ENCODE measurements at places on chromosomes 5 and 9. TPM values are rescaled to one million over a fixed set of nuclear protein-coding genes. Genes with fewer than 3 reads are reported as not detected.

DNA sequence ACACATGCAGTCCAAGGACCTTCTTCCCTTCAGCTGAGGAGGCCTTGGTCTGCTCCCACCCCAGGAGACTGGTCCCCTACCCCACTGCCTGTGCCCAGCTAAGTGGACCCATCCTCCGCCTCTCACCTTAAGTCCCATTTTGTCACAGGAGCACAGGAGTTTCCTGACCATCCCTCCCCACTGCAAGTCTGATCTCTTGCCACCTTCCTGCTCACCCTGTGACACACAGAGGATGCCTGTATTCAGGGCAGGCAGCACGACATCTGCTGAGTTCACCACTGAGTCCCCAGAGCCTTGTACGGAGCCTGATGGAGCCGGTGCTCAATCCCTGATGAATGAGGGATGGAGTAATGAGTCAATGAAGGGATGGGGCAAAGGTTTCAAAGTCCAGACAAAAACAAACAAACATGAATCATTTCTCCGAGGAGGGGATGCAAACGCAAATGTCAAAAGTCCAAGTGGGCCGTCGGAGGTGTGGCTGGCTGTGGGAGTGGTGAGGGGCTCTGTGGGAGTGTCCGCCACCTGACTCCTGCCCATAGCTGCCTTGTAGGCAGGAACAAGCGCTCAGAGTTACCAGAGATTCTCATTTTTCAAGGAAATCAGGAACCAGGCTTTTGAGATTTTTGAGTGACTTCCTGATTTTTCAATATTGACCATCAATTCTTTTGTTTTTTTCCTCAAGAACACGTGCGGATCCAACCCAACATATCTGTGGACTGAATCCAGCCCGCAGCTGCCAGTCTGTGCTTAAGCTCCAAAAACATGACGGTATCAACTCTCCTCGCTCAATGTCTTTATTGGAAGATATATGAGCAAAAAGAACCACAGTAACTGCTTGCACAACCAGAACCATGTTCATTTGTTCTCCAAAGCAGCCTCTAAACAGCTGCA, 4.4 kb downstream of the RAPGEF1 start:
- no peak for DNase-seq

GRCh38 chr5:66969963-66970362, 226.6 kb downstream of the CD180 start:
- DNase-seq, result no peak

- no peak for DNase-seq
Measured at GRCh38 chr9:107983762-107984161, 494.2 kb upstream of the KLF4 start.

- no peak for DNase-seq
Measured at GRCh38 chr9:37200433-37201005, 80.1 kb downstream of the ZCCHC7 start.

DNA sequence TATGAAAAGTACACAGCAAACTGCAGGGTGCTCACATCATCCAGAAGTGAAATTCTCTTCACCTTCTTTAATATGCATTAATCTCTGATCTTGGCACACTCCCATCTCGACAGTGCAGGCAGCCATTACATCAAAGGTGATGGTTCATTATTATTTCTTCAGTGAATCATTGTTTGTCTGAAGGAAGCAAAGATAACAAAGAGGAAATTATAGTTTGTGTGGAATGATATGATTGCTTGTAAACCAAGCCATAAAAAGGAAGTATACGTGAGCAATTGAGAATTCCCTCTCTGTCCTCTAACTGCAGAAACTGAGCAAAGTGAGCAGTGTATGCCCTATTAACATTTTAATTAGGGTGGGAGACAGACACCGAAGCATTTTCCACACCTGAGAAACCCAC, 171.6 kb upstream of the PPP1R2B start:
- DNase-seq, result no peak

- DNase-seq, result no peak
Measured at GRCh38 chr5:112329419-112330090, 89.5 kb downstream of the EPB41L4A start.

DNA sequence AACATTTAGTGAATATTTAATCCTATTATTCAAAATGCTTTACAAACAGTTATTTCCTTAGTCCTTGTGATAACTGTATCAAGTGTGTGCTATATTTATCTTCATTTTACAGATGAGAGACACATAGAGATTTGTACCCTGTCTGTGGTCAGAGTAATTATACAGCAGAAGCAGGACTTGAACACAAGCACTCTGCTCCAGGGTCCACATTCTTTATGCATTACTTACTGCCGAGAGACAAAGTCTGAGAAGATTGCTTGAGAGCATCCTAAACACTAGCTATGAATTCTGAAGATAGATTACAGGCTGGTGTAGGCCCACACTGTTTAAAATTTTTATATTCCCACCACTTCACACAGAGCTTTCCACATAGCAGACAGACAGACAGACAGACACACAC, 926.1 kb upstream of the DMAC1 start:
- no peak for DNase-seq

DNA sequence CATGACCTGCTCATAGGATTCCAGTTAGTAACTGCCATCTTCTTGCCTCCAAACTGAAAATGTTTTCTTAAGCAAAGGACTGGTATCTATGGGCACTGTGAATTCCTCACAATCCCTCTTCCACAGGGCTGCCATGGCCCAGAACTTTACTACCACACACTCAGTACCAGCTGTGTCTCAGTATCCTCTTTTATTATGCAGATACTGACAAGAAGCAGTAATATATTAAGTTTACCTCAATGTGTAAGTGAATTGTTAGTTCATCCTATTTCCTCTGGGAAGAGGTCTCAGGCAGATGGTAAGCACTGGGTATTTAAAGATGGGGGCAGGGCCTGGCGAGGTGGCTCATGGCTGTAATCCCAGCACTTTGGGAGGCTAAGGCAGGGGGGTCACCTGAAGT, 320.8 kb upstream of the RFX3 start:
- DNase-seq, result no peak

DNA sequence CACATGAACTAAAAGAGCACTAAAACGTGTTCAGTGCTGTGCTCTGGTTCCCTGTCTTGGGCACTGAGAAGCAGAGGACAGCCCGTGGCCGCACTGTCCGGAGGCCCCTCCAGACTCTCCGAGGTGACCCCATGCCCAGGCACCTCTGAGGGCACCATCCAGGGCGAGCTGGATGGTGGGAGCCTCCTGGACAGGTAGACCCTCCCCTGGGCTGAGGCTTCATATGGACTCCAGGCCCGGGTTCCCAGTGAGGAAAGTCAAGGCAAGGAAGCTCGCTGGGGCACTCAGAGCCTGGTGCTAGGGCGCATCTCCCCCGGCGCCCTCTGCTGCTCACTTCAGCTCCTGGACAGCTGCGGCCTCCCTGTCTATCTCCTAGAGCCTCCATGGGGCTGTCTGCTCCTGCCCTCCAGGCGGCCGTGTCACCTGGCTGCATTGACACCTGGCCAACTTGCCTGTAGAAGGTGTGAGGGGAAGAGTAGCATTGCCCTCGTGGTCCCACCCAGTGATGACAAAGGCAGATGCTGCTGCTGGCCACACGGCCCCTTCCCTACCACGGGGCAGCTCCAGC, 178.2 kb upstream of the IRX1 start:
- DNase-seq, result no peak

DNA sequence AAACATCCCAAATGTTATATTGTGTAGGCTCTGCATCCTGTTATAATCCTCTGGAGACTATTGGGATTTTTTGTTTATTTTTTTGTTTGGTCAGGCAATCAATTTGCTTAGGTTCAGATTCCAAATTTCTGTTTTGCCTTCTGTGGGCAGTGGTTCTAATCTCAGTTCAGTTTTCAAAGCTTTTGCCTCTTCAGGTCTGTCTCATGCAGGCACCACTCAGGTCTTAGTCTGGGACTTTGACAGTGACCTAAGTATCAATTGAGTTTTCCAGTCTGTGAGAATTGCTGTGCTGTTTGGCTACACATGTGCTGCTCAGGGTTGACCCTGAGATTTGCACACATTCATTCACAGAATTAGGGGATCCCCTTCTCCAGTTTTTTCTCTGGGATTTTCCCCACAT, 14.1 kb downstream of the SNX2 start:
- DNase-seq, result no peak

DNA sequence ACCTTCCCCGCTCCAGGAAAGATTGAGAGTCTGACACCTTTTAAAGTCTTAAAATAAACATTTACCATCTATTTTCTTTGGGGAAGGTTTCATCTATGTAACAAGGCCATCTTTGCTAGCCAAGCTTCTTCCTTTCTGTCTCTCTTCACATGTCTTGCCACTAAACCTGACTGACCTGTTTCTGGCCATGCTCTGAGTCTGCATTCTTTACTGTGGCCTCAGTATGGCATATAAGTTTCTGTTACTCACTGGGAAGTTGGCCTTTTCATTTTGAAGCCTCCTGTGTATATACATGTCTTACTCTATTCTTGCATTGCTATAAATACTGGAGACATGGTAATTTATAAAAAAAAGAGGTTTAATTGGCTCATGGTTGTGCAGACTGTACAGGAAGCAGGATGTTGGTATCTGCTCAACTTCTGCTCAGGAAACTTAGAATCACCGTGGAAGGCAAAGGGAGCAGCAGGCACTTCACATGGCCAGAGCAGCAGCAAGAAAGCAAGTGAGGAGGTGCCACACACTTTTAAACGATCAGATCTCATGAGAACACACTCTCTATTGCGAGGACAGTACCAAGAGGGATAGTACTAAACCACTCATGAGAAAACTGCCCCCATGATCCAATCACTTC, 48.1 kb downstream of the KCNV2 start:
- DNase-seq, result no peak

DNA sequence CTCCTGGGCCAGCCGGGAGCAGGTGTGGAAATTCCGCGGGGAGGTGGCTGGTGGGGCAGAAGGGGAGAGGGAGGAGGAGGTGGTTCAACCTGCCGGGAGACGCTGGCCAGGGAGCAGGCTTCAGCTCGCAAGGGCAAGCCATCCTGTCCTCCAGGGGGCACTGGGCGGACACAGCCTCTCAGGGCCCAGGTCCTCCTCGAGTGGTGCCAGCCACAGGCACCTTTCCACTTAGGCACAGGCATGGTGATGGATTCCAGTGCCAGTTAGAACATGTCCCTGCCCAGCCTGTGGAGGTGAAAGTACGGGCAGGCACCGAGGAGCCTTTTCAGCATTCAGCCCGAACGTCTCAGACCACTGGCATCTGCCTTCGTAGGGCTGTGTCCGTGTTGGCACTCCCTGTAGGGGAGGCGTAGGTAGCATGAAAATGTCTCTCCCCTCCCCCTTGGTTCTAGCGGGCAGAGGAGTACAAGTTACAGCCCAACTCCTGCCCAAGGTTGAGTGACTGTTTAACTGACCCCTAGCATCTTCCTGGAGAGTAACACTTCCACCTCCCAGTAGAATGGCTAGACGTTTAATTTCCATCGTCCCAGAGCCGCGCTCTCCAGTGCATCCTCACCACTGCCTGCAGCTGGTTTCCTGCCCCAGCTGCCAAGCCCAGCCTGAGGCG, 48.9 kb downstream of the DAB2IP start:
- DNase-seq, result no peak

GRCh38 chr5:36669015-36669651, 62.7 kb downstream of the SLC1A3 start:
- no peak for DNase-seq

GRCh38 chr9:91868732-91869391, 81.2 kb downstream of the ROR2 start:
- peak; percentile 68 for DNase-seq

GRCh38 chr9:126974594-126974993, 60.0 kb downstream of the RALGPS1 start:
- no peak for DNase-seq

- DNase-seq, result no peak
Measured at GRCh38 chr9:76516350-76516749, 57.4 kb downstream of the GCNT1 start.

RNF208 gene
- total RNA-seq, result 0.20 TPM

MUSK gene
- 1.1 TPM for total RNA-seq

S100Z gene
- total RNA-seq, result 0.30 TPM

FAM221B gene
- total RNA-seq, result not detected

CCNI2 gene
- total RNA-seq, result 0.30 TPM

GABRA1 gene
- total RNA-seq, result not detected

KCNN2 gene
- total RNA-seq, result 3.5 TPM

PCDHGA5 gene
- 3.6 TPM for total RNA-seq

PCDHA9 gene
- 0.30 TPM for total RNA-seq

ZNF366 gene
- 1.1 TPM for total RNA-seq

PPP2R2B gene
- 2.2 TPM for total RNA-seq

OCLN gene
- 22.6 TPM for total RNA-seq

GNAQ gene
- total RNA-seq, result 17.8 TPM

All from skin of body (tissue), 3 donors.